ENCODE measurements at places on chromosomes 5 and 9. TPM values are rescaled to one million over a fixed set of nuclear protein-coding genes. Genes with fewer than 3 reads are reported as not detected.

Gene KLHL3
- 0.72 TPM for total RNA-seq

Gene AQP7
- total RNA-seq: not detected

Gene SLC36A3
- not detected for total RNA-seq

Gene BAG1
- total RNA-seq: 19.9 TPM

Gene NEUROG1
- total RNA-seq: not detected

Gene CBY3
- total RNA-seq: not detected

Gene ZNF346
- 10.0 TPM for total RNA-seq

Gene PCDHA9
- not detected for total RNA-seq

Gene PLEKHG4B
- total RNA-seq: 2.3 TPM

Gene KCNV2
- total RNA-seq: not detected

GRCh38 chr9:137974746-137975526 is 97.4 kb downstream of the CACNA1B start:
- no peak for DNase-seq

- DNase-seq: no peak
Observed at GRCh38 chr5:55731848-55732247, 6.0 kb upstream of the DDX4 start.

GRCh38 chr5:4703931-4704458 is 436.1 kb upstream of the ADAMTS16 start:
- no peak for DNase-seq

- DNase-seq: peak; percentile 86
Observed at GRCh38 chr5:96432216-96433065, 607 bp downstream of the PCSK1 start.

- no peak for DNase-seq
Observed at GRCh38 chr9:93464876-93465275, 11.5 kb upstream of the FAM120AOS start.

DNA sequence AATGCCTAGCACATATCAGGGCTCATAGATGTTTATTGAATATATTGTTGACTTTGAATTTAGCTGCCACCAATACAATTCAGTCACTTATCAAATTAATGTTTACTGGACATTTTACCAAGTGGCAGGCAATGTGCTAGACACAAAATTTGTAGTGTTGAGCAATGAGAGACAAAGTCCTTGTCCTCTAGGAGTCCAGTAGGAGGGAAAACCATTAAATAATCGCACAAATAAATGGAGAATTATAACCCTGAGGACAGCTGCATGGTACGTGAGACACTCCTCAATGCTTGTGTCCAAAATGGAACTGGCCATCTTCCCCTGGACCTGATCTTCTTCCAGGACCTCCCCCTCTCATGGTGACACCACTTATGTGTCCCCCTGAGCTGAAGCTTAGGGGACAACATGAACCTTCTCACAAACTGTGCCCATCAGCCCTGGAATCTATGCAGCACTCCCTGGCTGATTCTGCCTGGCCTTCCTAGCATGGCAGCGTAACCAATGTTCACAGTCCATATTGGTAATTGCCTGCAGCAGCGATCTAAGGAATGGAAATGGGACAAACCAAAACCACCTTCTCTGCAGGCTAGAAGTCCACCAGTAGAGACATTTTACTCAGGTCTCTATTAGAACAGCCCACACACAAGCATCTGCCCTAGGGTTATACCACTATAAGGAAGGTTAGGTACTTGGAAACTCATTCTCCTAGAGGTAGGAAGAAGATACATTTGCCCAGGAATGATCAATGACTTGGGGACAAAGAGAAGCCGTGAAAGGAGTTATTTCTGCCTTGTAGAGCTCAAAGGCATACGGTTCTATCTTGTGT is 75.5 kb downstream of the FGF1 start:
- DNase-seq: no peak

GRCh38 chr5:61299261-61299681 is 32.8 kb upstream of the ZSWIM6 start:
- DNase-seq: no peak

- DNase-seq: peak; percentile 55
Observed at GRCh38 chr5:1161108-1161832, 40.1 kb upstream of the SLC6A19 start.

DNA sequence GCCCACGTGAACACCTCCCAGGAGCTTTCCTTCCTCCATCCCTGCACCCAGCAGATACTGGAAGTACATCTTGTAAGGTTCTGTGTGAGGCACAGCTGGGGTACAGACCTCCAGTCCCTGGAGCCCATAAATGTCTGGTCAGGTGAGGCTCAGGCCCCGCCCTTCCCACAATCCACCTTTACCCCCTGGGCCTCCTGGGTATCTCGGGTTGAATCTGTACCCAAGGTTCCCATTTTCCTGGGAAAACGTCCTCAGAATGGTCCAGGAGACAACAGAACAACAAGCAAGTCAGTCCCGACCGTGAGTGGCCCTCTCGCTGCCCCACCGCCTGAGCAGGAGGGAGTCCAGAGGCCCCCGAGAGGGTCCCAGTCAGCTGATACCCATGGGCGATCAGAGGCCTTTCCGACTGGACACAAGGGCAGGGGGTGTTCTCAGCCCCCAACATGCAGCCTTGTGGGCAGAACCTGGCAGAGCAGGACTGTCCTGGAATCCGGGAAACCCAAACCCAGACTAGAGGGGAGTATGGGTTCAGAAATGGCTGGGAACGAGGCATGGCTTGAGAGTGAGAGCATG is 4.3 kb downstream of the SPATA31E1 start:
- DNase-seq: no peak

GRCh38 chr9:102069969-102070368 is 331.5 kb upstream of the GRIN3A start:
- no peak for DNase-seq

- DNase-seq: no peak
Observed at GRCh38 chr9:74277532-74277931, 219.6 kb upstream of the RORB start.

- DNase-seq: no peak
Observed at GRCh38 chr5:138240650-138241385, 27.7 kb upstream of the CDC23 start.

DNA sequence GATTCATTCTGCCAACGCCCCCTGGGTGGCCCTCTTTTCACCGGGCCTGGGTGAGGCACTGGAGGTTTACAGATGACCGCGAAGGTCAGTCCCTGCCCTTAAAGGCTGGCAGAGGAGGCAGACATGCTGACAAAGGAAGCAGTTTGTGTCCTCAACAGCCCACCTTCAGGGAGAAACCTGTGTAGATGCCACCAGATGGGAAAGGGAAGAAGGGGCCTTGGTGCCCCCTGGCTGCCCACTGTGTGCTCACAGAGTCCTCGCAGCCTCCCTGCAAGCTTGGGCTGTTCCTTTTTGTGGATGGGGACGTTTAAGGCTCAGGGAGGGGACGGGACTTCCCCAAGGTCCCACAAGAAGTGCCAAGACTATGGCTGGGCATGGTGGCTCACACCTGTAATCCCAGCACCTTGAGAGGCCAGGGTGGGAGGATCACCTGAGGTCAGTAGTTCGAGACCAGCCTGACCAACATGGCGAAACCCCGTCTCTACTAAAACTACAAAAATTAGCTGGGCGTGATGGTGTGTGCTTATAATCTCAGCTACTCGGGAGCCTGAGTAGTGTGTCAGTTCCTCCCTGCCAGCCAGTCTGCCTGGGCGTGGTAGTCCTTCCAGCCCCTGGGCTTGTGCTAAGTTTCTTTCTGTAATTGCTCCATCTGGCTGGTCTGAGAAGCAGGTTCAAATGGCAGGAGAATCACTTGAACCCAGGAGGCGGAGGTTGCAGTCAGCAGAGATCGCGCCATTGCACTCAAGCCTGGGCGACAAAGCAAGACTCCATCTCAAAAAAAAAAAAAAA is 36.2 kb downstream of the NEK6 start:
- no peak for DNase-seq

DNA sequence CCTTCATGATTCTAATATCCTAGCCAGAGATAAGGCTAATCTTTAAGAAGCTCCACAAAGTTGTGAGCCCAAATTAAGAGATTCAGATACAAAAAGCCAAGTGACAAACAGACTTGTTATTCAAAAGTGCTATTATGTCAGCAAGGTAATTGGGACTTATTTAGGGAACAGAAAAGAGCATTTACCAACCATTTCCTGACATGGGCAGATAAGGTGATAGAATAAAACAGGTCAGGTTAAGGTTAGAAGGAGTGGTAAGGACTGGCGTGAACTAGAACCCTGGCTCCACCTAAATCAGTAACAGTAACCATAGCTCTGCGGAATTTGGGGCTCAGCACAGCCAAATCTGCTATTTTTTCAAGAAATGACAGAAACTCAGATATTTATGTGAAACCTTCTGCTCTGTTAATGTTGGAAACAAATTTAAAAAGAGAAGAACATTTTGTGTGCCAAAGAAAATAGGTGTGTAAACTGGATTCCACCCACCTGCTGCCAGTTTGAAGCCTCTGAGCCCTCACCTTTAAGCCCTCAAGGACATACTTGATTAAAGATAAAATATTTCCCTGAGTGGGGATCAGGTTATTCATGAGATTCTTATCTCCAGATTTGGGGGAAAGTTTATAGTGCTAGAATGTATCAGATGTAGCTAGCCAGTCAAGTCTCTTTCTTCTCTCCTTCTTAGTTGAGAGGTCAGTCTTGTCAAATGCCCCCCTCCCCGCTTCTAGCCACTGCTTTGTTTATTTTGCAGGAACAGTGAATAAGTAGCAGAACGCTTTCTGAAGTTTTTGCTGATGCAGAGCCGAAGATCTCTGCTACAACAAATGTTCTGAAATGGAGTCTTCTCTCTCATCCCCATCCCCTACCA is 10.2 kb upstream of the ERMP1 start:
- DNase-seq: no peak

All from RPMI7951 (cell line).